ENCODE measurements at places on chromosomes 6 and 20. TPM values are rescaled to one million over a fixed set of nuclear protein-coding genes. Genes with fewer than 3 reads are reported as not detected.

SLA2 gene
- total RNA-seq = 33.9 TPM

DNA sequence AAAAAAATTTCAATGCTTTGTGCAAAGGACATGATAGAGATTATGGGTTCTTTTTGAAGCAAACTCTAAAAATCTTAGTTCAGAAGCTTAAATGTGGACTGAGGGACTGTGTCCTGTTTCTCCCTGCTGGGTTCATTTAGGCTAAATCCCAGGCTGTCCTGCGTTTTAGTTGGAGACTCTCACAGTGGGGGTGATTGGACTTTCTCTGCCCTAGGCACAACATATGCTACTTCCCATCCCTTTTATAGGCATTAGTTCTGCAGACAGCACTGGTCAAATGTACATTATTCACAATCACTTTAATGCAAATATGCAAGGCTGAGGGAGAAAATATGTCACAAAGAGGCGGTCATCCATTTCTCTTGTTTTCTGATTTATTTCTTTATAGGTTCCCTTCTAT lies 71.3 kb downstream of the TFAP2B start:
- DNase-seq = no peak

DNA sequence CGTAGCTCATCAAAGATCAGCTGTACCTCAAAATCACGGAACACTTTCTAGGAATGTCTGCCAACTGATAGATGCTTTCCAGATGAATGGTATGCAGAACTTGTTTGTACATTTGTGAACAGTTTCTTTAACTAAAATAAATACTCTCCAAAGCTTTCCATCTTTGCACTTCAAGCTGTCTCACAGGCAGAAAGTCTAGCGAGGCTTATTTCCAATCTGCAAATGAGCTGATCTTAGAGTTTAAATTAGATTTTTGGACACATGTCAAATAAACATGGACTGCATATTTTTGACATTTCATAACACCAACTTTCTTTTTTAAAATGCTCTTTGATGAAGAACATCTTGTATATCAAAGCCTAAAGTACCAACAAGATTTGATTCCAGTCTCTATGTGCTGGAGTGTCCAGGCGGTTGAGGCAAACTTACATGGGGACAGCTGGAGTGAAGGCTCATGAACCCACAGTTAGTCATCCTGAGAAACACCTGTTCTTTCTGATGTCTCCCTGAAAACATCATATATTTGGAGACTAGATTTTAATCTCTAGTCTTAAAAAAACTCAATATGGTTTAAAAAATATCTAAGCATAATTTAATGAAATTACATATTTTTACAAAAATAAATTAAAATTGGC lies 268.6 kb upstream of the AGPAT4 start:
- no peak for DNase-seq

OPRL1 gene
- 0.81 TPM for total RNA-seq

SLC17A3 gene
- not detected for total RNA-seq

DNA sequence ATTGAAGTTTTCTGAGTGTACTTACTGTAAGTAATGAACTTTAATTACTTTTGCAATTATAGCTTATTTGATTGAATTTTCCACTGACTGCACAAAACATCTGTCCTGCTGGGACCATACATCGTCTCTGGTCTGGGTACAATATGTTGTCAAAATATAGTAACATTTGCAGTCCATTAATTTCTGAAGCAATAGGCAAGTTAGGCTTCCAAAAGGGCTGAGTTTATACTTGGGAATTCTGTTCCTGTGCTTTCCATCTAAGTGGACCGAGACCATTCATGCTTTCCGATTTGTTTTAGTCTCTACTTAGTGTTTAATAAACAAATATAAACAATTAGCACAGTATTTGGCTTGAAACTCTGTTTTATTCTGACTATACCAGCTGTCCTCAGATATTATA lies 139.3 kb downstream of the RFPL4B start:
- no peak for DNase-seq
